ENCODE measurements at places on chromosomes 2 and 18.

DNA sequence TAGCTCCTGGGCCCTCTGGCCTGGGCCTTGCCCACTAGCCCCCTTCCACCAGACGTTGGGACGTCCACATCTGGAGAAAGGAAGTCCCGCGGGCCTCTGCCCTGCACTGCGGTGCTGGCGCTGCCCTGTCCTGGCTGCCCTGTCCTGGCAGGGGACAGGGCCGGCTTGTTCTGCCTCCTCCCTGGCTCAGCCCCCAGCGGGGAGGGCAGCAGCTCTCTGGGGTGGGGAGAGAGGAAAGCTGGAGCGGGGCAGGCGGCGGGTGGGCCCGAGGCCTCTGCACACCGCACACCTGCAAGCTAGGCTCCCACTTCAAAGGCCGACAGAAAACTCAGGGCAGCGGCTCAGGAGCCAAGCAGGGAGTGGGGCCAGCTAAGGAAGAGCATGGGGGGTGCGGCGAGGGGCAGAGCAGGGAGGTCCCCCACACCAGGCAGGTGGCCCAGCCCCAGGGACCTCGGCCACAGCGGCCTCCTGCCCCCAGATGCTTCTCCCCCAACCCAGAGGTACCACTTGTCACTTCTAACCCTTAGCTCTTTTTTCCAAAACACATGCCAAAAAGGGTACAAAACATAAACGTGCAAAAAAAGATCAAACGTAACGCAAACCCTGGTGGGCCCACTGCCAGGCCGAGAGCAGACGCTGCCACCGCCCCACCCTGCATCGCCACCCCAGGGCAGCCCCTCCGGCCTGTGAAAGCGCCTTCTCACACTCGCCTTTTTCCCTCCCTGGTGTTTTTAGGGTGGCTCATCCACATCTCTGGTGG, 13.5 kb downstream of the SNED1 start:
- DNase-seq, result no peak

DNA sequence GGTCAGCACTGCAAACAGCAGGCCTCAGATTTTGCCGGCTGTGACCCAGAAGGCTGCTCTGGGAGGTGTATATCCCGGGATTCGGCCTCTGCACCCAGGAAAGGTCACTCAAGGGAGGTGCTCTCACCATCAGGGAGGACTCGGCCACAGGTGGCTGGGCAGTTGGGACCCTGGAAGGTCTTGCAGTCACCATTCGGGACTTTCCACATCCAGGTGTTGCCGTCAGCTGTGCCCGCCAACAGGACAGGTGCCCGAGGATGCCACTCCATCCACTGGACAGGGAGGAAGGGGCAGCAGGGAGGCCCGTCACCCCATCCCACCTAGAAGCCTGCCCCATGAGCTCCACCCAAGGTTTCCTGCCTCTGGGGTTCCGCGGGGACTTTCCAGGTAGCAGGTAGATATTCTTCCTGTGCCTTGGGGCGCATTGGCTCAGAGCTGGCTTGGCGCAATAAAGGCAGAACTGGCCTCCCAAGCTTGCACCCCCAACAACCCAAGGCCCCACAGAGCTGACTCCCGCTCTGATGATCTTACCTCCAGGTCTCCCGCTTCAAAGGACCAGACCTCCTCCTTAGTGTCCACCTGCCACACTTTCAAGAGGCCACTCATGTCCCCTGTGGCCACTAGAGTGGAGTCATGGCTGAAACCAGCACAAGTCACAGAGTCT, 3.5 kb downstream of the AAMP start:
- DNase-seq, result no peak

GRCh38 chr18:55421615-55422419, 166.2 kb downstream of the TCF4 start:
- DNase-seq, result no peak

DNA sequence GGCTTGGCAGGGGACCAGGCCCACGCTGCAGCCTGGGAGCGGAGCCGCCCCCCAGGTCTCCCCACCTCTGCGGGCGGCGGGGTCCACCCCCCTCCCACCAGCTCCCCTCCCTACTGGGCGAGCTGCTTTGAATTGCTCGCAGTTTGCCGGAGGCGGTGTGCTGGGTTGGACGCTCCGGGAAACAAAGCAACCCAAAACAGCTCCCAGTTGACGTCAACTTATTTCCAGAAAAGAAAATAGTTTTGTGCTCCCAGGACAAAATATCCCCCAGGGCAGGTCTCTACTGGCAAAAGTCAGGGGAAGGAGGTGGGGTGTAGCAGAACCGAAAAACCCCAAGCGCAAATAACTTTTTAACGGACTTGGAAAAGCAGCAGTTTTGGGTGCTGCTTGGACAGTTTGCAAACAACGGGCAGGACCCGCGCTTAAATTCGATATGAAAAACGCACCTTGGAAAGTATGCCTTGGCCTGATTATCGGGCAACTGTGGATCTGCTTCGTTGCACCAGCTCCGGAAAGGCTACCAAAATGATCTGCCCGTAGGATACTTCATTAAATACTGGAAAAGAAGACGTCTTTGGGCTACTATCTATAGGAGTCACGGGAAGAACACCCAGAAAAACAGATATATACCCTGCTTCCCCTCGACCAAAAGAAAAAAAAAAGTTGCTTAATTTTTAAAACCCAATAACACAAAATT, 2.8 kb upstream of the KCTD1 start:
- no peak for DNase-seq

DNA sequence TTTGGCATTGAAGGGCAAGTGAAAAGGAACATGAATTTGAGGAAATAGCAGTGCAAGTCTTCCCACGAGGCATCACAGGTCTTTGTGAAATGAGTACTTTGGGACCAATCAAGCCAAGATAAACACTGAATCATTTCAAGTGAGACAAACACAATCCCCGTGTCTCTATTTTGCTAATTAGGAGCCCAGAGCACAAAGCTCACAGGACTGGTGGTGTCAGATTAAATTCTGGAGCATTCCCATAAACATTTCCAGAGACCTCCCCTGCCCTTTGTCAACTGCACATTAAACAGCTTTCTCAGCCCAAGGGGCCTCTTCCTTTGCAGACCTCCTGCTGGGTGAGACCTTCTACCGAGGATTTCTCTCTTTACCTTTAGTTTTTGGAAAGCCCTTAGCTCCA, 50.7 kb downstream of the DAPL1 start:
- DNase-seq, result no peak

- DNase-seq, result no peak
These were observed 10.4 kb downstream of the FOXI3 start for GRCh38 chr2:88442061-88442460.

- DNase-seq, result no peak
These were observed 31.1 kb downstream of the SPATS2L start for GRCh38 chr2:200337621-200338020.

GRCh38 chr2:20049637-20050036, 1.8 kb downstream of the LAPTM4A start:
- DNase-seq, result no peak

DNA sequence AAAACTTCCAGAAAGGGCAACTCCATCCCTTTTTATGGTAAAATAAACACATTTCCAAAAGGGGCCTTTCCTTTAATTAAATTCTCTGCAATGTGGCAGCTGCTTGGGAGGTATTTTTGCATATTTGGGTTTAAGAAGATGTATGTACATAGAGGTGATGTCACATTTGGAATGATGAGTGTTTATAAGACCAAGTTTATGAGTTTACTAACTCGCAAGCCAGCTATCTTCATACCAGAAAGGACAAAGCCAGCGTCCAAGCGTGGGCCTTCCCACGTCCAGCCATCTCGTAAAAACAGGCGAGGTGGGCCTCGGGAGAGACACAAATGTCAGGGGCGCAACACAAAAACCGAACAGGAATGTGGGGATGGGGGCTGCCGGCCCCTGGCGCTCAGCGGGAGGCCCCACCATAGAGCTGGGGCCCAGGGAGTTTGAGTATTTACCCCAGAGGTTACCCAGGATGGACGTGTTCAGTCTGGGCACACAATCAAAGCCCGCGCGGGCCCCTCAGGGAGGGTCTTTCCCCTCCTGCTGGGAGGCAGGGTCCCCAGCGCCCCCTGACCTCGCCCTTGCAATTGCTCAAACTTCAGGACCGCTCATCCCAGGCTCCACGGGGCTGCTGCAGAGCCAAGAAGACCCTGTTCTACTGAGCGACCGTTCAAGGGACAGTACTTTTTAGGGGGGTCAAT, 137.3 kb downstream of the TWIST2 start:
- no peak for DNase-seq

DNA sequence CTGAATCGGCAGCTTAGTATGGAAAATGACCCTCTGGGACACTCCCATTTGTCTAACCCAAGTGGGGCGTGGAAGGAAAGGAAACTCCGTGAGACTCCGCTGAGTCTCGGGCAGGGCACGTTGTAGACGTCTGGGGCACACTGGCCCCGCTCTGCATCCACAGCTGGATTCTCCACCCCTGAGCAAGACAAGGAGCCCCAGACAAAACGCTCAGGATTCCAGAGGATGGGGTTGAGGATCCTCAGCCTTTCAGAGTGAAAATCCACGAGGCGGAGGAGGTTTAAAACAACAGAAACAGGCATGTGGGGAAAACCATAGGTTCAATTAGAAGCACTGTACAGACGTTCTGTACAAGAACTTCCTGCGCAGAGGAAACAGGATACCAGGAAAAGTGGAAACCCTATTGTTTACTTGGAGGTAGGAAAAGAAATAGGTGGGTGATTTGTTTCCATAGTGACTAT, 124.9 kb upstream of the ZNF236 start:
- no peak for DNase-seq

GRCh38 chr2:25740810-25741381, 67.5 kb upstream of the DTNB start:
- DNase-seq, result no peak

DNA sequence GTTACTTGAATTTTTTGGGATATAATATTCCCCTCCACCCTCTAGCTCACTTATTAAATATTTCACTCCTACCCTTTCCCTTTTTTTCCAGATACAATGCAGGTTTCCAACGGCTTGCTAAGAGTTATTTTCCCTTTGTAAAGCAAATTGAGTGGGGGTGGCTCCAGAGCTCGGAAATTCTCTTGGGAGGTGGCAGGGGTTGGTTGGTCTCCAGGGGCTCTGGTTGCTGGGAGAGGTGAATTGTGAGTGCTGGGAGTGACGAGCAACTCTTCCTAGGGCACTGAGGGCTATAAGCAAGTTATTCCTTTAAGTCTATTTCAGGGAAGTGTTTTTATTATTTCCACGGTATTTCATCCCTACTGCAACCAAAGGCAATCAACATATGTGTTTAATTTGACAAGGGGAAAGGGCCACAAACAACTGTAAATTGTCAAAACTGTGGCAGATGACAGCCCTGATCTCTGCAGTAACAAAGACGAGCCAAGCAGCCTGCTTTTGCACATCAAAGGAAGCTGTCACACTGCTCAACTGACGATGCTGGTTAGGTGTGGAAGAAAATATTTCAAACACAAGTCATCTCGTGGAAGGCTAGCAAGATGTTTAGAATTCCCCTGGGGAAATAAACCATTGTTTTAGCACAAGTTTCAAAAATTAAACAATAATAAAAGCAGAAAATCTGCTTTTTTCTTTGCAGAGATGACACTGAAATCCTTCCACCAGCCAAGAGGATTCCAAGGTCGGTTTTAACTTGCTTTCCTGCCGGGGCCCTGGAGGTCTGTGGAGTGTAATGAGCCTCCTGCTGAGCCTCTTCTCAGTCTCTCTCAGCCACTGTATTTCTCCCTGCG, 34.8 kb upstream of the ASXL2 start:
- no peak for DNase-seq

GRCh38 chr2:13474538-13474937, 757.8 kb downstream of the TRIB2 start:
- DNase-seq, result no peak

GRCh38 chr2:8498994-8499393, 182.9 kb upstream of the ID2 start:
- DNase-seq, result no peak

GRCh38 chr18:78776706-78777285, 202.8 kb upstream of the SALL3 start:
- no peak for DNase-seq

GRCh38 chr18:42480441-42480840, 525.4 kb downstream of the PIK3C3 start:
- DNase-seq, result no peak

DNA sequence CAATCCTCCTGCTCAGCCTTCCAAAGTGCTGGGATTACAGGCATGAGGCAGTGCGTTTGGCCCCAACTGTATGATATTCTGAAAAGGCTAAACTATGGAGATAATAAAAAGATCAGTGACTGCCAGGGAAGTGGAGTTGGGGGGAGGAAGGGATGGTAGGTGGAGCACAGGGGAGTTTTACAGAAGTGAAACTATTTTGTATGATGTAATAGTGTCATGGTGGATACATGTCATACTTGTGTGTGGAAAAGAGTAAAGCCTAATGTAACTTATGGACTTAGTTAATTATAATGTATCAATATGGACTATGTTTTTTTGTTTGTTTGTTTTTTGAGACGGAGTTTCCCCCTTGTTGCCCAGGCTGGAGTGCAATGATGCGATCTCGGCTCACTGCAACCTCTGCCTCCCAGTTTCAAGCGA, 2.9 kb upstream of the GGCX start:
- no peak for DNase-seq

GRCh38 chr2:11500702-11501303, 33.0 kb upstream of the GREB1 start:
- no peak for DNase-seq

- no peak for DNase-seq
These were observed 73.7 kb upstream of the PIK3C3 start for GRCh38 chr18:41881285-41881684.

GRCh38 chr18:13710414-13710831, 15.9 kb downstream of the FAM210A start:
- no peak for DNase-seq

GRCh38 chr2:188819792-188820191, 154.4 kb upstream of the COL3A1 start:
- no peak for DNase-seq

DNA sequence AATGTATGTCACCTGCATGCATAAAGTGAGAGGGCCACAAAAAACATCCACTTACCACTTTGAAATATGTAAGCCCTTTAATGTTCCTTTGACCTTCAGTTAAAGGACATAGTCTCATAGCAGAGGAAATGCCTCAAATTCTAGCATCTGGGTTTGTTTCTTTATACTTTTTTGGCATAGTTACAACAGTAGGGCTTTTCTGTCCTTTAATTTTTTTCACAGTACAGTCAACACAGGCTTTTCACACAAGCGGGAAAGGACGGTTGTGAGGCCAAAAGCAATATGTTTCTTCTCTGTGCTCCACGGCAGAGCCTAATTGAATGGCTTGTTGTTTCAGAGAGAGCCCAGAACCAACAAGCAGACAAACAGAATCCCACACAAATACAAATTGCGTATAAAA, 57.6 kb downstream of the CRIM1 start:
- DNase-seq, result no peak

GRCh38 chr2:155930312-155930711, 402.2 kb downstream of the NR4A2 start:
- no peak for DNase-seq

Measured in GM12892 (cell line).